ENCODE measurements at places on chromosomes 11 and 22. TPM values are rescaled to one million over a fixed set of nuclear protein-coding genes. Genes with fewer than 3 reads are reported as not detected.

- no peak for DNase-seq
Observed at GRCh38 chr11:74870485-74870884, 78.4 kb downstream of the XRRA1 start.

- DNase-seq: peak; percentile 74
Observed at GRCh38 chr11:43992834-43993637, 50.6 kb downstream of the C11orf96 start.

DNA sequence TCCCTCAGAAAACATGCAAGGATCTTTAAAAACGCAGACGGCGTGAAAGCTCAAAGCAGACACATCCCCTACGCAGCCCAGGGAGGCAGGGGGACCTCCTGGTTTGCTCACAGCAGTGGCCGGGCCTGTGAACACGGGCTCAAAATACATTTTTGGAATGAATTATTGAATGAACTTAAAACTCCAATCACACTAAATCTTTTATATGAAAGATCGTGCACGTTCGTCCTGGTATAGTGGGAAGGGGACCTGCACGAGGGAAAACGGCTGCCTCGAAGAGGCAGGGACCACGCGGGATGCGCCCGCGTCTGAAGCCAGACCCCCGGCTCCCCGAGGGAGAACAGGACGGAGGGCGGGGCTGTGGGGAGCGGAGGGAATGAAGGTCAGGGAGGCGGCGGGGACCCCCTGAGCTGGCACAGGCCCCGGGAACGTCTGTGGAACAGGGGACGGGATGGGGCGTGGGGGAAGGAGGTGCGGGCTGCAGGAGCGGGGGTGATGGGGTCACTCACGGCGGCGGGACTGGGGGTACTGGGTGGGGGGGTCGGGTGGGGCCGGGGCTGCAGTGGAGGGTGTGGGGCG is 1.3 kb upstream of the PANX2 start:
- peak; percentile 56 for DNase-seq

Gene GRK3
- 9.0 TPM for total RNA-seq

Gene NCR3LG1
- total RNA-seq: 1.8 TPM

GRCh38 chr11:102110761-102111010 is 439 bp downstream of the YAP1 start:
- no peak for DNase-seq

DNA sequence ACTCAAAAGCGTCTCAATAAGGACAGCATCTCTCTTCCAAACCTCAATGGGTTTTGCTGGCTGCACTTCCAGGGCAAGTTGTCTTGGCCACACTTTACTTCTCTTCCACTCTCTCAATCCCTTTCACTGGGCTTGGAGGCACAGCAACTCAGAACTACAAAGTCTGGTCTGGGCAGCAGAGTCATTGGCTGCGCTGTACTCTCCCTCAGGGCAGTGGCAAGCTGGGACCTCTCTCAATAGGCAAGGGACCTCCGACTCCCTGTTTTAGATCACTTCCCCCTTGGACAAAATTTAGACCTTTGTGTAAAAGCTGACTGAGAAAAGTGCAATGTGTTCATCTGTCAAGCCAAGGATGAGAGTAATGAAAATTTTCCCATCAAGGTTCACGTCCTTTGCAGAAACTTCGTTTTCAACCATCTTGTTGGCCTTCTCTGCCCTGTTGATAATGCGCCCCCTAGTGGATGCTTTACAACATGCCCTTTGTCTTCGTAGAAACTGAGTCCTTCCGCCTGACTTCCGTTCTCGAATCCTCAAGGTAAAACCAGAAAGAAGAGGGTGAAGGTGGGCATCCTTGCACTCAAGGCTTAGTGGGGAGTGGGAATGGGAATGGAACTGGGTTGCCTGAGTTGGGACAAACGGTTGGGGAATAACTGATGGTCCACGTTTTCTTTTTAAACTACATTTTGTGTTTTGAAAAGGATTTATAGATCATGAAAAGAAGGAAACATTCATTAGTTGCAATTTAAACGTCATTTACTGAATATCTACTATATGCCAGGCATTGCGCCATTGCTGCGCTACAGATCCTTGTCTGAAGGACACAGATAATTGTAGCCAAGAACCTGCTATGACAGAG is 99.1 kb downstream of the CD44 start:
- no peak for DNase-seq

Gene TSKU
- total RNA-seq: 20.8 TPM

GRCh38 chr22:23072077-23072910 is 2.0 kb downstream of the GNAZ start:
- peak; percentile 60 for DNase-seq

Gene ARHGAP32
- 18.1 TPM for total RNA-seq

DNA sequence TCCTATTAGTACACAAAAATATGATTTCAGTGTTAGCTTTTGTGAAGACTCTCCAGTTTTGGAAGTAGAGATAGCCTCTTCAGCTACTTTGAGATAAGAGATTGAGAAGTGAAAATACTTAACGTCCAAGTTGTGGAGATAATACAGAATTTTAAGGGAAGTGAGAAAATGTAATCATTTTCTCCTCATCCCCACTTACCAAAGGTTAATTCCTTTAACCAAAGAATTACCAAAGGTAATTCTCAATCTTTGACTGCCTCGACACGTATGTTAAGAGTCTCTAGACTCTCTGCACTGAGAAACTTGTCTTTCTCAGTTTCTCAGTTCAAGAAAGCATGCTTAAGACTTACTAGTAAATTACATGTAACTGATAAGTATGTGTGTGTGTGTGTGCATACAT is 15.3 kb downstream of the C11orf54 start:
- DNase-seq: no peak

DNA sequence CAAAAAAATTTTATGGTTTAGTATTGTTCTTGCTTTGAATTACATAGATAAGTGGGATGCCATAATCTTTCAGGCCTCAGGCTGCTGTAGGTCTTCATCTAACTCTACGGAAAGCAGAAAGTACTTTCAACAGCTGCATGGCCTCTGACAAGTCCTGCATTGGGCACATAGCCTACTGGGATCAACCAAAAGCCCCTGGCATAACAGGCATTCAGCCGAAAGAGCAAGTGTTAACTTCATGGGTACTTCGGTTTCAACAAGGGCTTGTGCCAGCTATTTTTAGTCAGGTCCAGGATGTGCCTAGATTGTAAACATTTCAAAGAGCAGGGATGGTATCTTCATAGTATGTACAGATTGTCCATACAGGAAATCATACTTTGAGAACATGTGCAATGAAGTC is 3.1 kb downstream of the SLN start:
- DNase-seq: no peak

DNA sequence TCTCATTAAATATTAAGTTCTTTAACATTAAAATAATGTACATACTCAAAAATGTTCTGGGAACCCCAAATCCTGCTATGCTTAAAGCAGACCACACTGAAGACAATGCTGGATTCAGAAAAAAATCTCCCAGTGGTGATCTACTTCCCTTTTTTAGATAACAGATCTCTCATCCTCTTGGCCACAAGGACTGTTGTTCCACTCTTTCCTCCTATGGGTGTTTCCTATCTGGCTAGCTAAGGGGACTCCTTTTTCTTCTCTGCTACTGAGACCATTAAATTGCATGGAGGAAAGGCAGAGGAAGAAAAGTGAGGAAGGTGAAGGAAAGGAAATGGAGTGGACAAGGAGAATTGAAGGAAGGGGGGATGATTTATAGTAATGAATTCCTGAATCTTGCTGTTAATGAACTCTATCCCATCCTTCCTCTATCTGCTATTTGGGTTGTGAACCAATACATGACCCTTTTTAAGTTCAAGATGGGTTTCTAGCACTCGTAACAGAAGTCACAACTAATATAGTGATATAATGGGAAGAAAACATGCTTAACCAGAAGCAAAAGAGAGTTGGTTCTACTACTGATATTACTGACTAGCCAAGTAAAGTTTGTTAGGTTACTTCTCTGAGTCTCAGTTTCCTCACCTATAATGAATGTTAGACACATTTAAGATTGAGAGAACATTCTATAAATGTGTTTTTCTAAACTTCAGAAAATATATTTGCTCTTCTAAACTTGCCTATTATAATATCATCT is 53.2 kb downstream of the PIK3C2A start:
- DNase-seq: no peak

DNA sequence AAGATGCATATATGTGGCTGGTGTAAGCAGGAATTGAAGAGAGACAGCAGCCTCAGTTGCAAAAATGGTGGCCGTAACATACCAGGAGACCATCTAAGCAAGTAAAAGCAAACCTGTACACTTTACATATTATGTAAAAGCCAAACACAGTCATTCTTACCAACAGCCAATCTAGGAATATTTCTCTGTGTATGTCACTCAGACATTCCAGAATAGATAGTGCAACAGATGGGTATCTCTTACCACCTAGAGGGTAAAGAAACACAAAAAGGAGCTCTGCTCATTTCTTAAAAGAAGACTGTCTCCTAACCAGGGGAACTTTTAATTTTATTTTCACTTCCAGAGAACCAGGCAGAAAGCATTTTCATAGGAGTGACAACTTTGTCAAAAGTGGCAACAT is 38.7 kb downstream of the GLYAT start:
- no peak for DNase-seq

GRCh38 chr11:130118636-130119387 is 40.8 kb upstream of the ST14 start:
- no peak for DNase-seq

Gene ARHGAP20
- 4.7 TPM for total RNA-seq

DNA sequence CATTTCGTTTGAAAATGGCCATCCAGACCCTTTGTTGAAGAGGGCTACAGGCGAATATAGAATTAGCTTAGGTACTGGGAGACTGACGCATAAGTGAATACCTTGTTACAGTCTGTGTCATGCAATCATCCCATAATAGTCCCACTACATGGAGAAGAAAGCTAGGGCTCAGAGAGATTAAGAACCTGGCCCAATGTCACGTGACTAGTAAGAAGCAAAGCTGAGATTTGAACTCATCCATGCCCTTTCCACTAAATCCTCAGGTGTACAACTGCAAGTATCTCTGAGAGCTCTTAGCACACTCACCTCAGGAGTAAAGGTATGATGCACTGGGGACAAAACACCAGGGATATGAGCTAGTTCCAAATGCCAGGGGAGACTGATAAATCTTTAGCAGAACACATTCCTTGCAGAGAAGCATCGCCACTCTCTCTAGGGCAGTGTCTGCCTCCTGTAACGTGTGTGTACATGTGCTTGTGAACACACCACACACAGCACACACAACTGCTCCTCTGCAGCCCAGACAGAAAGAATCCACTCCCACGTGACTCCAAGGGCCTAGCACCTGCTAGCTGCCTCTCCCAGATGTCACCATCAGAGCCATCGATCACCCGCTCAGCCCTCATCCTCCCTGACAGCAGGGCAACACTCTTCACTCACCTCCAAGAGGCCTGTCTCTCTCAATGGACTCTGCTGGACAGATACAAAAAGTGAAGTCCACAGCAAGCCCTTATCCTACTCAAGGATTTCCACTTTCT is 402.8 kb downstream of the NXPE2 start:
- no peak for DNase-seq

Gene C11orf86
- not detected for total RNA-seq

Gene DENND5A
- 89.2 TPM for total RNA-seq

DNA sequence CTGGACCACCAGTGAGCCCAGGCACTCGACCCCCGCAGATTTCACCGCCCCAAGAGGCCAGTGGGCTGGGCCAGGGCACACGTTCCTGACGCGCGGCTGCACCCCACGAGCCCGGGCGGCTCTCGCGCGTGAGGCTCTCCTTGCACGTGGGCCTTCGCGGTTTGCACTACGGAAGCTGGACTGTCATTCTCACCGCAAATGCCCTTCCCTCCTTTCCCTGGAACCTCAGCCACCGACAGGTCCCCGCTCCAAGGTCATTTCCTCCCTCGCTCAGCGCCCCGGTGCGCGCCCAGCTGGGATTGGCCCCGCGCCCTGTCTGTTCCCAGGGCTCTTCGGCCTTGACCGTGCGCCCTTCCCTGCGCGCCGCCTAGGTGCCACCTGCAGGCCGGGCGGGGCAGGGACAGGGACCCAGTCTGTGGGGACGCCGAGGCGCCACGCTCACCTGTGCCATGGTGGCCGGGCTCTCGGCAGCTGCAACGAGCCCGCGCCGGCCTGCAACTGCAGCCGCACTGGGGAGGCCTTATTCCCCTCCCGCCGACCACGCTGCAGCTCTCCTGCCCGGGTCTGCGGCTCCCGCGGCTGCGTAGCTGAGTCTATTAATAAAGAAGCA is 2.1 kb upstream of the CPT1A start:
- peak; percentile 84 for DNase-seq

- no peak for DNase-seq
Observed at GRCh38 chr22:37922191-37922590, 16.1 kb downstream of the MICALL1 start.
